ENCODE measurements at places on chromosomes 4 and X.

DNA sequence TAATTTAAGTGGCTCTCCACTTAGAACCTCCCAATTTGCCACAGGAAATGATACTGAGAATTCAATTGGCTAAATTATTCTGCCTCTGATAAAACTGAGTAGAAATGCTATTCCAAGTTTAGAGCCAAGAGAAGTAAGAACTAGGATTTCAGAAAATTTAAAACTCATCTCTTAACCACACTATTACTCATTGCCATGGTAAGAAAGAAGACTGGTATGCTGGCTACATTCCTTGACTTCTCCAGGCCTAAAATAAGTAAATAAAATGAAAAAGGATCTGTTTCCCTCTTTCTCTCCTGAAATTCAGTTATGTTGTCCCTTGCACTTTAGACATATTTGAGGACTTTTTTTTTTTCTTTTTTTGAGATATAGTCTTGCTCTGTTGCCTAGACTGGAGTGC is 23.3 kb downstream of the ZNF280C start:
- no peak for DNase-seq

- no peak for DNase-seq
Observed at GRCh38 chr4:3524349-3524748, 7.9 kb downstream of the LRPAP1 start.

GRCh38 chr4:54495091-54495490 is 162.7 kb upstream of the KIT start:
- DNase-seq = no peak

GRCh38 chrX:154486396-154487207 is at the start of gene UBL4A:
Gene UBL4A (minus strand): TSS chrX:154486615. CDS start chrX:154486584, 31 bp downstream.
- DNase-seq = no peak

DNA sequence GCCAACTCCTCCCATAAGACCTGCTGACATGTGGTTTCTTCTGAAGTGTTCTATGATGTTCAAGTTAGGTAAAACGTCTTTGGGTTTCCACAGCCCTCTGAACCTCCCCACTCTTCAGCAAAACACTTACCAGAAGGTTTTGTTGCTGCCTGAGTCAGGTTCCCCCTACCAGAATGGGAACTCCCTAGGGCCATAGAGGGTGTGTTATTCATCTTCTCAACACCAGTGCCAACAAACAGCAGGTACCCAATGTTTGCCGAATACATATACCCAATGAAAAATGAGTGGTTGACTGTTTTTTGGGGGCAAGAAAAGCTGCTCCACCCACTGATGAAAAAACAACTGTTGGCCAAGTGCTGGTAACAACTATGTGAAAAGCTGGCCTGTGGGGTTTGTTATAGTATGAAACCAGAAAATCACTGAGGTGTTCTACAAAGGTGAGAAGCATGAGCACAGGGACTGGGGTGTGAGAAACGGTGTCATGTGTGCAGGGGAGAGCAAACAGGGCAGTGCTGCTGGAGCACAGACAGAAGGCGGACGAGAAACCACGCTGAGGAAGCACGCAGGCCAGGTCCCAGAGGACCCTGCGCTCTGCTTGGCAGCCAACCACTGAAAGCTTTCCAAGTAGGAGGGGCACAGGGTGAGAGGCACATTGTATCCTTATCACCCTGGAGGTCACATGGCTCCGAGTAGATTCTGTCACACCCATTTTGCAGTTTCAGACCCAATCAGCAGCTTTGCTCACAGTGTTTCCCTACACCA is 28.8 kb downstream of the ATP8A1 start:
- no peak for DNase-seq

- DNase-seq = no peak
Observed at GRCh38 chr4:113971706-113972360, 7.6 kb downstream of the ARSJ start.

DNA sequence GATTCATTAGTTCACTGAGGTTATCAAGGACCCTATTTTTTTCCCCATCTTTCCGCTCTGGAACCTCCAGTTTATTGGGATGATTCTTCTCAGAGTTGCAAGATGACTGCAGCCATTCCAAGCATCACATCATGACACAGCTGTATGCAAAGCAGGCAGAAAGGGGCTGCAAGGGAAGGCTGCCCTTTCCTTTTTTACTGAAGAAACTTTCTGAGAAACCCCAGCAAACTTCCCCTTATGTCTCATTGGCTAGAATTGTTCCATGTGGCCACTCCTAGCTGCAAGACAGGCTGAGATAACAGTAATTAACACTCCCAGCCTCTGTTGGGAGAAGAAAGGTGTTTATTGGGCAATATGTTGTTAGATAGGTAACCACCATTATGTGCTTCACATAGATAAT is 102.6 kb downstream of the SATL1 start:
- no peak for DNase-seq

DNA sequence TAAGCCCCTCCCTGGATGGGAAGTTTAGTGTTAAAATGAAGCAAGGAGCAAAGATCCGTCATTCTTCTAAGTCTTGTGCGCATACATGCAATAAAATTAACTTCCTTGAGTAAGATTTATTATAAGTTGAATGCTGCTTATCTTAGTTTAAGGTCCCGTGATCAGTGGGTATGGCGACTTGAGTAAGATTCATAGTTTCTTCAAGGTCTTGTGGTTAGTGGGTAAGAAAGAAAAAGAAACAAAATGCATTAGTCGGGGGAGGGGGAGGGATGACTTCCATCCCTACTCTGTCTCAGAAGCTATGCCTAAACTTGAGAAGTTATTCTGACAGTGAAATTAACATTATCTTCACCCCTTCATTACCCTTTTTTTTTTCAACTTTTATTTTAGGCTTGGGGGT is 127.3 kb upstream of the MAGEB16 start:
- no peak for DNase-seq

GRCh38 chr4:168655182-168655581 is 158.3 kb downstream of the PALLD start:
- DNase-seq = no peak

GRCh38 chr4:107915220-107915619 is 16.1 kb upstream of the CYP2U1 start:
- no peak for DNase-seq

- no peak for DNase-seq
Observed at GRCh38 chr4:176409627-176410026, 89.9 kb downstream of the SPCS3 start.

DNA sequence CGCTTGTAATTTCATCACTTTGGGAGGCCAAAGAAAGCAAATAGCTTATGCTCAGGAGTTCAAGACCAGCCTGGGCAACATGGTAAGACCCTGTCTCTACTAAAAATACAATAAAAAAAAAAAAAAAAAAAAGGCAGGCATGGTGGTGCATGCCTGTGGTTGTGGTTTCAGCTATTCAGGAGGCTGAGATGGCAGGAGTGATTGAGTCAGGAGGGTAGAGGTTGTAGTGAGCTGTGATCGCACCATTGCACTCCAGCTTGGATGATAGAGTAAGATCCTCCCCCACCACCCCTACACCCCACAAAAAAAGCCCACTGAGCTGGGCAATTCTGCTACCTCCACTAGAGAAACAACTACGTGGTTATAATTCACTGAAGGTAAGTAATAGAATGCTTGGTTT is 118.8 kb upstream of the PCDH18 start:
- no peak for DNase-seq

- DNase-seq = no peak
Observed at GRCh38 chr4:103907414-103907813, 187.6 kb upstream of the TACR3 start.

- DNase-seq = no peak
Observed at GRCh38 chr4:117847849-117848248, 186.4 kb upstream of the NDST3 start.

GRCh38 chr4:170591076-170591475 is 501.3 kb upstream of the AADAT start:
- DNase-seq = no peak

DNA sequence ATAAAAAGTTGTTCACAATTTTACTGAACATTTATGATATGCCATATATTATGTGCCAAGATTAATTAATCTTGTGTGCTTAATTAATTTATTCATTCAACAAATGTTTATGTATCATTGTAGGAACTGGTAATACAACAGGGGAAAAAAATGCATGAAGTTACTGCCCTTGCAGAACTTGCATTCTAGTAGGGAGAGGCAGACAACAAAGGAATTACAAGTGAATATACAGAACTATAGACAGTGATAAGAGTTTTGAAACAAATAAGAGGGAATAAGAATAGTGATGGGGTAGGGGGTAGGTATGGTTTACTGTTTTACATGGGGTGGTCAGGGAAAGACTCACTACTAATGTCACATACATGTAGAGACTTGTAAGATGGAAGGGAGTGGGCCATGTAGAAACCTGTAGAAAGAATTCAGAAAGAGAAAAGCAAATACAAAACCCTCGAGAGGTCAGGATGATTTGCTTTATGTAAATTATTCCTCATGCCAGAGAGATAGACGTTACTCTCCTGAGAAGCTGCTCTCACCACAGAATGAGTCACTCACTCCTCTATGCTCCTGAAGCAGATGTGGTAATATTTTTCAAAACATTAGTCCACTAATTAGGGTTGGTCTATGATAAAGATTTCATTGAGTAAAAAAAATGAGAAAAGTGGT is 855.0 kb upstream of the GRID2 start:
- DNase-seq = no peak

DNA sequence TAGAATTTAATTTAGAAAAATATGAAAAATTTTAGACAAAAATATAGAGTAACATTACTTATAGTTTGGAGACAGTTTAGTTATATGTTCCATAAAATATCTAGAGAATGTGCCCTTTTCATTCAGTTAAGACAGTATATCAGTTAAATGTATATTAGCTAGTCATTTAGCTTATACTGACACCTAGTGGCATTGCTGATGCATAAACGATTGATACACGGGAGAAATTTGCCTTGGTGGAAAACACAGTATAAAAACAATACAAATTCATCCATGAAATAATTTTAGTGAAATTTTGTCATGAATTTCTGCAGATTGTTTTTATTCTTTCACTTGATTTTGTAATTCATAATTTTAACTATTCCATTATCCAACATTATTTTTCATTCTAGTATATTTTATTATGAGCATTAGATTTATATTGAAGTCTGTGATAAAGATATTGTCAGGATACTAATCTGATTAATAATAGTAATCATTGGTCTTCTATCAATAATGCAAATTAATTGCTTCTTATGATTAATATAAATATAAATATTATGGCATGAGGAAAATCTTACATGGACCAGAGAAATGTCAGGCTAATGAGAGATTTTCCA is 219.0 kb downstream of the TLL1 start:
- DNase-seq = no peak

- DNase-seq = no peak
Observed at GRCh38 chr4:76615999-76616398, 181.0 kb downstream of the SHROOM3 start.

GRCh38 chr4:148376151-148376550 is 66.1 kb downstream of the NR3C2 start:
- DNase-seq = no peak

- no peak for DNase-seq
Observed at GRCh38 chr4:4627906-4628305, 86.1 kb upstream of the STX18 start.

GRCh38 chr4:174193438-174194374 is 89.8 kb downstream of the FBXO8 start:
- DNase-seq = no peak

DNA sequence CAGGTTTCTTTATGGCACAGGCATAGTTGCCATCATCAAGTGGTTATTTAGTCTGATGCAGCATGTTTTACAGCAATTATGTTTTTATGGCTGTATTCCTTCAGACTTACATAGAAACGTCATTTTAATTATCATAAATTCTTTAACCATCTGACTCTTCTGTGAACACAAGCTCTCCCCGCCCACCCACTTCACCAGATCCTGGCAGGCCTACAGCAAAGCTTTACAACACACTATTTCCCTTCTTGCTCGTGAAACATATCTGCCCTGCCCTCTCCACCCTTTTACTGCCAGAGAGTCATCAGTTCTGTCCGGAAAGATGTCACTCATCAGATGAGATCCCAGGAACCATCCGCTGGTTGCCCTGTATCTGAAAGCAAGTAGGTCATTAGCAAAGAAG is 120.5 kb downstream of the HS6ST2 start:
- DNase-seq = no peak

DNA sequence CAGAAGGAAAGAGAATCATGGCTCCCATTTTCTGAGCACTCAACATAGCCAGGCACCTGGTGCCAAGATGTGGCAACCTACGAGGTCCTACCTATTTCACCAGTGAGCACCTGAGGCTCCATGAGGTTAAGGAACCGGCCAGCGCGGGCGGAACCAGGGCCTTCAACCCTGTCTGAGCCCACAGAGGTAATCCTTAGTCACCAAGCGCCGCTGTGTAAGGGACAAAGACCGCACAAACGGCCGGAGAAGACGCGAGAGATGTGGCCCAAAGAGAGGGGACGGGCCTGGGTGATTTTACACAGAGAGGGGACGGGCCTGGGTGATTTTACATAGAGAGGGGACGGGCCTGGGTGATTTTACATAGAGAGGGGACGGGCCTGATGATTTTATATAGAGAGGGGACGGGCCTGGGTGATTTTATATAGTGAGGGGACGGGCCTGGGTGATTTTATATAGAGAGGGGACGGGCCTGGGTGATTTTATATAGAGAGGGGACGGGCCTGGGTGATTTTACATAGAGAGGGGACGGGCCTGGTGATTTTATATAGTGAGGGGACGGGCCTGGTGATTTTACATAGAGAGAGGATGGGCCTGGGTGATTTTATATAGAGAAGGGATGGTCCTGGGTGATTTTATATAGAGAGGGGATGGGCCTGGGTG is 114.2 kb downstream of the SMIM20 start:
- no peak for DNase-seq

DNA sequence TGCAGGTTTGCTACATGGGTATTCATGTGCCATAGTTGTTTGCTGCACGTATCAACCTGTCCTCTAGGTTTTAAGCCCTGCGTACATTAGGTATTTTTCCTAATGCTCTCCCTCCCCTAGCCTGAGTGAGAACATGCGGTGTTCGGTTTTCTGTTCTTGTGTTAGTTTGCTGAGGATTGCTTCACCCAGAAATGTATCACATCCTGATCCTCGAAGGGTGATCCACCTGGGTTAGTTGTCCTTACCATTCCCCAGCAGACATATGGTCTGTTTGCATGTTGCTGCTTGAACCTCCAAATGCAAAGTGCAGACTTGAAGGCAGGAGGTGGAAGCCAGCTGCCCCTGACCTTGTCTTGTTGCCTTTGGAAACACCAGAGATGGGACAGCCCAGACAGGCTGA is 161.5 kb upstream of the WDR1 start:
- no peak for DNase-seq

DNA sequence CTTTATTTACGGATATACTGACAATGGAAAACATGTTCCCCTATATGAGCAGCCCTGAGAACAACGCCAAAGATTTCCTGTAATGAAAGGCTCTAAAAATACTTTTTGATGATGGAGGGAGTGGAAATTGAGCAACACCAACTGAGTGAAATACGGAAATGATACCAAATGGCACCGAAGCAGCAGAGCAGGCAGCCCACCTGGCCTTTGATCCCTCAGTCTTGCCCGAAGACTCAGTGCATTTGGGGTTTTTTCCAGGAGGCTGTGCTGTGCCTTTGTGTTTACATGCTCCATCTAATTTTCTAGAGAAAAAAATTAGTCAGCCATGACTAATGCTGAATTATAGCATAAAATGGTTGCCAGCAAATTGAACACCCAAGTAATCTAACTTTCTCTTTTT is 169.9 kb upstream of the RBPJ start:
- DNase-seq = no peak

GRCh38 chrX:68433155-68433980 is at the start of gene OPHN1:
Gene OPHN1 (minus strand): TSS chrX:68433495. CDS start chrX:68433020, 475 bp downstream.
- no peak for DNase-seq

GRCh38 chr4:40502934-40503333 is 126.7 kb downstream of the RBM47 start:
- no peak for DNase-seq
